ENCODE measurements at places on chromosomes 1 and 21. TPM values are rescaled to one million over a fixed set of nuclear protein-coding genes. Genes with fewer than 3 reads are reported as not detected.

DNA sequence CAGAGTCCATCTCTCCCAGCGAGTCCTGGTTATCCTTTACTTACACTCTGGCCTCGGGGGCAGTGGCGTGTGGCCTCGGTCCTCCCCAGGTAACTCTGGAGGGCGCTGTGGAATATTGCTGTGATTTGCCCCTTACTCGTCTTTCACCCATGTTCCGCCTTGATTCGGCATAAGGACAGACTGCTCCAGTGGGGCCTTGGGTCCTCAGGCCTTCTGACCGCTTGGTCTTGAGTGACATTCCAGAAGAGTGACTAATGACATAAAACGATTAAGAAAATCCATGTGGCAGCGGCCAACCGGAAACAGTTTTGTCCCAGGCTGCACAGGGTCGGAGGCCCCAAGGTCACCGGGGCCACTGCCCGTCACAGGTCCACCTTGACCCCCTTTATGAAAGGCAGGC is 11.0 kb downstream of the ICMT start:
- peak; percentile 42 for DNase-seq

DNA sequence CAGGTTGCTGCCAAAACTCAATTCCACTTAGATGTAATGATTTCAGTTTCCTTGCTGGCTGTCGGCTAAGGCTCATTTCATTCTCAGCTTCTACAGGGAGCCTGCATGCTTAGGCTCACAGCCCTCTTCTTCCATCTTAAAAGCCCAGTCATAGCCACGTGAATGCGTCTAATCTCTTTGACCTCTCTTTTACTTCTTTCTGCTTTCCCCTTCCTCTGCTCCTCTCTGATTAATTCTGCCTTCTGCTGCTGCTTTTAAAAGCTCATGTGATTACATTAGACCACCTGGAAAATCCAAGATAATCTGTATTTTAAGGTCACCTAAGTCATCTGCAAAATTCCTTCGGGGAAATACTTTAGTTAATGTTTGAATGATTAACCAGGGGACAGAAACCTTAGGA is 812.8 kb upstream of the BRINP3 start:
- no peak for DNase-seq

GRCh38 chr1:156371553-156372264 is 2.7 kb downstream of the RHBG start:
- DNase-seq: peak; percentile 29

GRCh38 chr1:234961456-234962339 is 166.9 kb downstream of the TOMM20 start:
- peak; percentile 84 for DNase-seq

DNA sequence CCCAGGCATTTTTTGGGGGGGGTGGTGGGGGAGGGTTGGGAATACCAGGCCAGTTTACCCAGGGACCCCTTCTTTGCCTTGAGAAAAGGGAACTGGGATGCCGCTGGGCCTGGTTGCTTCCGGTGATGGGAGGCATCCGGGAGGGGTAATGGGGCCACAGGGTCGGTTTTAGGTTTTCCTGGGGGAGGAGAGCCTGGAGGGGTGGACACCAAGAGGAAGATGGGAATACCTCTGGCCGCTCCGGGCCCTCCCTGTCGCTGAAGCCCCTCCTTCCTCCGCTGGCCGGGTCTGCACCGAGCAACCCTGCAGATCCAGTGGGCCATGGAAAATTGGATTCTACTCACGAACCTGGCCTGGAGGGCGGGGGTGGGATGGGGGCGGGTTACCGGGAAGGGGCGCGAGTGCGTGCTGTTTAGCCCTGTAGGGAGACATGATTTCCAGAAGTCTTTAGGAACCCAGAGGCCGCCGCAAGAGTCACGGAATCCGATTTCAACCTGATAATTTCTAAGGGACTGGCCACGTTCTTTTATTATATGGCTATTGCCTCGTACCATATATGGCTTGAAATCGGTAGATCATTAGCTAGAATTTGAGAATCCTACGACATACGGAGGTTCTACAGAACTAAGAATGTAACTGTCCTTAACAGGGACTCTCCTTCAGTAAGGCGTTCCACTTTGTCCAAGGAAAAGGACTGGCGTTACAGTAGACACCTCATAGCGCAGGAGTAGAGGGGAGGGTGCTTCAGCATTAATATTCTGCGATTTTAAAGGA is 749 bp downstream of the AKIRIN1 start:
- peak; percentile 45 for DNase-seq

- peak; percentile 67 for DNase-seq
Observed at GRCh38 chr1:184425449-184426277, 38.8 kb downstream of the C1orf21 start.

- DNase-seq: no peak
Observed at GRCh38 chr1:64940025-64940424, 26.3 kb downstream of the JAK1 start.

DNA sequence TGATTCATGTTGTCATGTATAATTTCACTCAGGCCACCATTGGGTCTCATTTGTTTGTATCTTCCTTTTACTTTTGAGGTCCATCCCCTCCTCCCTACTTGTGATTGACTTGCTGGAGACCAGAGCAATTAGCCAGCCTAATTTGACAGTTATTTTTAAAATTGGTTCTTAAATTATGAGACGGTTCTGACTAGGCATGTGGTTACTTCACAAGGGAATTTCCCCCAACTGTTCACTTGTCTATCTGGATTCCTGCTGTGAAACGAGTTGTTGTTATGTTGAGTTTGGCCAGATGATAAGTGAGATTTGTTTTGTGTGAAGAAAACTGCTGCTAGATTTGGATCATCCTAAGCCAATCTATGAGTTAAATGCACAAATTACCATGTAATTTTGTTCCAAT is 359.1 kb downstream of the BARHL2 start:
- DNase-seq: no peak

GRCh38 chr1:160149233-160149632 is 2.2 kb upstream of the ATP1A4 start:
- DNase-seq: no peak

DNA sequence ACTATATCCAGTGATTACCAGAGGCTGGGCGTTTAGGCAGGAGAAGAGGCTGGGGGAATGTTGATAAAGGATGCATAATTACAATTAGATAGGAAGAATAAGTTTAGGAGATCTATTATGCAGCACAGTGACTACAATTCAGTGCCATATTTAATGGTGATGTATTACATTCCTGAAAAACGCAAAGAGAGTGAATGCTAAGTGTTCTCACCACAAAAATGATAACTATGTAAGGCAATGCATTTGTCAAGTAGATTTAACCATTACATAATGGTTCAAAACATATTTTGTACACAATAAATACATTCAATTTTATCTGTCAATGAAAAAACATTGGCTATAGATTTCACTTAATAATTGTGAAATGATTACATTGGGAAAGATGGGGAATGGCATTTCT is 548.9 kb downstream of the NUF2 start:
- no peak for DNase-seq

GRCh38 chr1:44534771-44535170 is 129.7 kb downstream of the RNF220 start:
- no peak for DNase-seq

DNA sequence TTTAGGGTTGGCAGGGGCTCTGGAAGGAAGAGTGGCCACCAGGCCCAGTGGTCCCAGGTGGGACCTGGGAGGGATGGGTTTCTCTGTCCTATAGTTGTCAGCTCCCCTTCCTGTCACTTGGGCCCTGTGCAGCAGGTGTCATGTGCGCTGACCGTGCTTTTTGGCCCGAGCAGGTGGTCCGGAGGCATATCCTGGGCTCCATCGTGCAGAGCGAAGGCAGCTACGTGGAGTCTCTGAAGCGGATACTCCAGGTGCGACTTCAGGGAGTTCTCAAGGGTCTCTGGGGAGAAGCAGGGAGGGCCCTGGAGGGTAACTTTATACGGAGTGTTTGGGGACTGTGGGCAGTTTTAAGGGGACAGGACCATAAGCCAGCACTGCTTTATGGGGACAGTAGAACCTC is 82.2 kb downstream of the ARHGEF10L start:
- DNase-seq: no peak

DNA sequence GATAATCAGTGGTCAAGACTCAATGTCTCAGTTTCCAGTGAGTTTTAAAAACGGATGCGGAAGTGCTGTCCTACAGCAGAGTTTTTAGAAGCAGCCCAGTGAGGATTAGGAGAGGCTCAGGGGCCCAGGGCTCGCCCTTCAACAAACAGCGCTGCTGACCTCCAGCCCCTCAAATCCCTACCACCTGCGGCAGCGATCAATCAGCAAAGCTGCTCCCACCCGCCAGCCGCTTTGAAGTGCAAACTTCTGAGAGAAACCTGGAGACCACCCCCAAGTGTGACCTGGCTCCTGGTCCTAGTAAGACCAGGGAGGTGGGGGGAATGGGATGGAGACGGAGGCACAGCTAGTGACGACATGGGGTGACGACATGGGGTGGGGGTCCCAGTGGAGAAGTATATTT is 14.4 kb downstream of the ZBTB17 start:
- no peak for DNase-seq

DNA sequence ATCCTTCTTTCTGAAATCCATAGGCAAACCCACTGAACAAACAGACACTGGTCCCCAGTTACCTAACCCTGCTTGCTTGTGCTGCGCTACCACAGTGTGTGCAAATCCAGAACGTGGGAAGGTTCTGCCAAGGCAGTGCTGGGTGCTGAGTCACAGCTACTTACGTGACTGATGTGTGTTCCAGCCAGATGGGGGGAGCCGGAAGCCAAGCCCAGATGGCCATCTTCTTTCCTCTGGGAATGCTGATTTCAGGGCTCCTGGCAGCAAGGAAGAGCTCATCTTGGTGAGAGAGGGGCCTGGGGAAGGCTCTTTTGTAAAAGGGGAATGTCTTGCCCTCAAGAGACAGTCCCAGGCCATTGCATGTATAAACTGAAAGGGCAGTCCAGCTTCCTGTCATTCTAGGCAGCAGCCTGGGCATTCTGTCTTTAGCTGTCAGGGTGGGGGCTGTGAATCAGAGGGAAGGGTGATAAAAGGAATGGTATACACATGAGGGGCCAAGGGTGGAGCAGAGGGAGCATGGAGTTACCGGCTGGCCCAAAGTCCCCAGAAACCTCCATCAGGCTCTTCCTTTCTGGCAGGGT is 54.1 kb downstream of the CD46 start:
- DNase-seq: peak; percentile 94

DNA sequence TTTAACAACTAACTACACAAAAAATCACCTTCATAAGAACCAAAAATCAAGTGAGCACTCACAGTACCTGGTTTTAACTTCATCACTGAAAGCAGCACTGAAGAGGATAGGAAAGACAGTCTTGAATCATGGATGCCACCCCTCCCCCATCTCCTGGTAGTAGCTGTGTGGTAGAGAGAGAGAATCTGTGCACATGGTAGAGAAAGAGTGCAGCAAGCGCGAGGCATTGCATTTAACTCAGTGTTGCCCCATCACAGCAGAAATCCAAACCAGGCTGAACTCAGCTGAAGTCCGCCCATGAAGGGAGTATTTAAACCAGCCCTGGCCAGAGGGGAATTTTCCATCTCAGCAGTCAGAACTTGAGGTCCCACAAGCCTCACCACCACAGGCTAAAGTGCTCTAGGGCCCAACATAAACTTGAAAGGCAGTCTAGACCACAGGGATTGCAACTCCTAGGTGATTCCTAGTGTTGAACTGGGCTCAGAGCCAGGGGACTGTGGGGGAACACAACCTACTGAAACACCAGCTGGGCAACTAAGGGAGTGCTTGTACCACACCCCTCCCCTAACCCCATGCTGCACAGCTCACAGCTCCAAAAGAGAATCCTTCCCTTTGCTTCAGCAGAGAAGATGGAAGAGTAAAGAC is 38.4 kb downstream of the VAV3 start:
- peak; percentile 3 for DNase-seq

GRCh38 chr1:230109895-230110667 is 43.0 kb downstream of the GALNT2 start:
- no peak for DNase-seq

ADAM30 gene
- total RNA-seq: not detected

SLC9C2 gene
- not detected for total RNA-seq

NBPF6 gene
- 0.07 TPM for total RNA-seq

SIK1 gene
- total RNA-seq: 107 TPM

KCNJ15 gene
- total RNA-seq: not detected

PTPRC gene
- 0.11 TPM for total RNA-seq

SLC45A1 gene
- total RNA-seq: 0.75 TPM

All from PC-3 (cell line).